ENCODE measurements at places on chromosomes 6 and 20.
A peak's percentile ranks its signal among the peaks of the same experiment; 100 is the strongest.

DNA sequence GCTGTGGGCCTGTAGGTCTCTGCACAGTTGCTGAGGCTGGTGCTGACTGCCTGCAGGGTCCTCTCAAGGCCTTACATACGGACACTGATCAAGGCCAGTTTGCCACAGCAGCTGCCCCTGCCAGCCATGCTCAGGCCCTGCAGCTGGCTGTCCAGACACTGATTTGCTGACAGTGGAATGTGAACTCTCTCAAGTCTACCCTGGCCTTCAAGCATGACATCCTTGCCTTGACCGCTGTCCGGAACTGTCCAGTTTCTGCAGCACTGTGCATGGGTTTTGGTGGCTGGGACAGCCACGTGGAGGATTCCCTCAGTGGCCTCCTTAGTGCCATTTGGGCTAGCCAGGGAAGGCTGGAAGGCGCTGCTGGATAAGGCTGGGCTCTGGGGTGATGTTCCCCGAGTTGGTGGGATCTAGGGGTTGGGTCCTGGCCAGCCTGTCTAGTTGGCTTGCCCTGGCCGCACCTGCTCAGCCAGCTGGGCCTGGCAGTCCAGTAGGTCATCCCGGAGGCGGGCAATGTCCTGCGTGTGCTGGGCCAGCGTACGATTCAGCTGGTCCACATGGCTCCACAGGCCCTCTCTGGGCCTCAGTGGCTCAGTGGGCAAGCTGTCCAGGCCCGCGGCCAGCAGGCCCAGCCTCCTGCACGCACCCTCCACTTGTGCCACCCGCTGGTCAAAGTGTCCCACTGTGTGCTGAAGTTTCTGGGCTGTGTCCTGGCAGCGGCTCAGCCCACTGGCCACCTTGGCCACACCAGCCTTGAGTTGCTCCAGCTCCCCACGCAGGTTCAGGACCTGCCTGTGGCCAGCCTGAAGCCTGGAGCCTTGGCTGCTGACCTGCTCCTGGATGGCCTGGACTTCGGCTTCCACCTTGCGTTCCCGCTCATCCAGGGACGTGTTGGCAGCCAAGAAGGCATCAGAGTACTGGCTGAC lies 5.5 kb downstream of the EMILIN3 start:
- DNase-seq: no peak

DNA sequence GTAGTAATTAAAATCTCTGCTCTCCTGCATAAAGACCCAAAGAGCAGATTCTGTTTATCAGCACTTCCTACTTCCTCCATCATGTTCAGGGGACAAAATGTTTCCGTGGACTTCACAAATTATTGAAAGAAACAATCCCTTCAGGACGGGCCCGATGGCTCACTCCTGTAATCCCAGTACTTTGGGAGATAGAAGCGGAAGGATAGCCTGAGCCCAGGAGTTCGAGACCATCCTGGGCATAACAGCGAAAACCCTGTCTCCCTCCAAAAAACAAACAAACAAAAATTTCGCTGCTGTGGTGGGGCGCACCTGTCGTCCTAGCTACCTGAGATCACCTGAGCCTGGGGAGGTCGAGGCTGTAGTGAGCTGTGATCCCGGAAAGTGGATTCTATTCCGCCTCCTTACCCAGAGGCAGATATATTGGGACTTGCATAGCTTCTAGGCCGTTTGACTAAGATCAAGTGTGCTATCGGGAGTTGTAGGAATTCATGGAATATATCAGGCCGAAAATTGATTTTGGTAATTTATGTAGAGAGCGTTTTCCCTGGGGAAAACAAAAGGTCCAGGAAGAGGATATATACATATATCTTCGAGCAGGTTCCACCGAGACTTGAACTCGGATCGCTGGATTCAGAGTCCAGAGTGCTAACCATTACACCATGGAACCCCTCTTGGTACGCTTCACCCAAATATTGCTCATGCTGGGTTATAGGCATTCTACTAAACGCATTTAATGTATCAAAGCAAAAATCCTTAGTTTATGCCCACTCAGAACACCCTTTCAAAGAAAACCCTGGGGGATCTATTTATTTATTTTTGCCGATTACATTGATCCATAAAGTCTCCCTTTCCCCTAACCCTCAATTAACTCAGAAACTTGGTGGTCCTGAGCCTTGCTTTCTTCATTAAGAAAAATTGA lies 74.5 kb upstream of the ZNF184 start:
- peak; percentile 58 for DNase-seq

GRCh38 chr6:15474196-15474595 lies 188.6 kb downstream of the DTNBP1 start:
- DNase-seq: no peak

DNA sequence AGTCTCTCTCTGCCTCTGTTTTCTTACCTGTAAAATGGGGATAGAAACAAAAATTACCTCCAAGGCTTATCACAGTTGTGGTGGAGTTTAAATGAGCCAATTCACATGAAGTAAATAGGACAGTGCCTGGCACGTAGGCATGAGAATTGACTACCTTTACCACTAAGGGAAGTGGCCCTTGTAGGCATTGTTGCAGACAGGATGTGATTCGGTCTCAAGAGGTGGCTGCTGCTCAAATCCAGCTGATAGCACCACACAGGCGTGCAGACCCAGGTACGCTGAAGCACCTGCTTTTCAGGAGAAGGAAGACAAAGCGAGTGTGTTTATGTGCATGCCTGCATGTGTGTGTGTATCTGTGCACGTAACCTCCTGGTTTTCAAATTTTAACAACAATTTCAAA lies 108.6 kb downstream of the EYA2 start:
- no peak for DNase-seq

GRCh38 chr20:59434960-59435359 lies 134.5 kb downstream of the EDN3 start:
- no peak for DNase-seq

GRCh38 chr20:62655282-62656196 lies 13.2 kb downstream of the SLCO4A1 start:
- DNase-seq: no peak

DNA sequence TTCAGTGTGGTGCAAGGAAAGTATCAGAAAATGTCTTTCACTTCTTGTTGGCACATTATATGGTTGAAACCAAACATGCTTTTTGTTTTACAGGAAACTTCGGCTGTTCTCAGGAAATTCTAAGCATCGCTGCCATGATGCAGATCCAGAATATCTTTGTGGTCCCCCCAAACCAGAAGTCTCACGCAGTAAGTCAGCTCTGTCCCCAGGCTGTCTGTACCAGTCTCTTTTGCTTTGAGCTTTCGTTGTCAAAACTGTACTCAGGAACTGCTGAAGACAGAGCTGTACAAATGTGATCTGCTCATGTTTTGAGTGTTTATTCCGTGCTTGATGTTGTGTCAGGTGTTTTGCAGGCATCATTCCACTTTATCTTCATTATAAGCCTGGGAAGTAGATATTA lies 59.6 kb downstream of the DHX35 start:
- DNase-seq: no peak

GRCh38 chr20:37392441-37393195 lies 46.7 kb downstream of the SRC start:
- peak; percentile 32 for DNase-seq

- DNase-seq: no peak
Observed at GRCh38 chr20:11015440-11015839, 341.6 kb upstream of the JAG1 start.

- no peak for DNase-seq
Observed at GRCh38 chr6:18021166-18021850, 33.9 kb upstream of the KIF13A start.

DNA sequence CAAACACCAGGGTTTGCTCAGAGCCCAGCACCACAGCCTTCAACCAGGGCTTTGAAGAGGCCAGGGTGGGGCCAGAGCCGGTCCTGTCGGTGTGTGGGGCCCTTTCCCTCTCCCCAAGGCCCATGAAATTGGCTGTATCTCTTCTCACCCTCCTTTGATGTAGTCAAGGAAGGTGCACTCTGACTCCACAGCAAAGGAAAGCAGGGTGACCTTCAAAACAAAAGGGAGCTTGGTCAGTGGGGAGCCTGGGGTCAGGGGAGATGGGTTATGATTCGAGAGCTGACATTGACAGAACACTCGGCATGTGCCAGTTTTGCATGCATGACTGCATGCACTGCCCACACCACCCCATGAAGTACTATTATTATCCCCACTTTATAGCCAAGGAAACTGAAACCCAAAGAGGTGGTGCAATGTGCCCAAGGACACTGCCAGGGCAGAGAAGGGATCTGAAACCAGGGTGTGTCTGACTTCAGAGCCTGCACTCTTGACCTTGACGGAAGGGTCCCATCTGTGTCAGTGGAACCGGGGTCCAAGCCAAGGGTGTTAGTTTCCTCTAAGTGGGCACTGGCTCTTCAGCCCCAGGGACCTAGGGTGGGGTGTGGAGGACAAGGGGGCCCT lies 55.4 kb downstream of the RAB44 start:
- no peak for DNase-seq

- no peak for DNase-seq
Observed at GRCh38 chr6:82914511-82914910, 151.1 kb downstream of the UBE3D start.

GRCh38 chr20:50731930-50732690 lies 730 bp downstream of the PARD6B start:
- DNase-seq: no peak

GRCh38 chr20:51613580-51613979 lies 71.1 kb upstream of the NFATC2 start:
- no peak for DNase-seq

- DNase-seq: no peak
Observed at GRCh38 chr6:67558985-67559384, 1076.1 kb upstream of the ADGRB3 start.

- DNase-seq: no peak
Observed at GRCh38 chr6:104638841-104639290, 220.9 kb downstream of the HACE1 start.

GRCh38 chr6:69084746-69085335 lies 449.8 kb downstream of the ADGRB3 start:
- DNase-seq: no peak

- no peak for DNase-seq
Observed at GRCh38 chr6:126873791-126874190, 244.7 kb upstream of the RSPO3 start.

GRCh38 chr20:17885544-17885943 lies 83.0 kb downstream of the SNX5 start:
- no peak for DNase-seq

DNA sequence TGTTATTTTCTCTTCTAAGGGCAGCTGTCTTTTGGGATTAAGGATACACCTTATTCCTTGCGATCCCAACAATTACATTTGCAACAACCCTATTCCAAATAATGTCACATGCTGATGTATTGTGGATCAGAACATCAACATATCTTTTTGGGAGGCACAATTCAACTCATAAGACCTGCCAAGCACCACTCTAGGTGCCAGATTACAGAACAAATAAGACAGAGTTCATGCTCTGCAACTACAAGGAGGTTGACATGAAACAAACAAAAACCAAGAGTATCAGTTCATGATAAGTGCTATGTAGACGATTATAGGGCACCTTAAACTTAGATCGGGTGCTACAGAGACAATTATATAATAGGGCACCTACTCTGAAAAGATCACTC lies 203.2 kb upstream of the SGK1 start:
- DNase-seq: no peak

- DNase-seq: no peak
Observed at GRCh38 chr20:16707674-16708073, 22.2 kb upstream of the SNRPB2 start.

DNA sequence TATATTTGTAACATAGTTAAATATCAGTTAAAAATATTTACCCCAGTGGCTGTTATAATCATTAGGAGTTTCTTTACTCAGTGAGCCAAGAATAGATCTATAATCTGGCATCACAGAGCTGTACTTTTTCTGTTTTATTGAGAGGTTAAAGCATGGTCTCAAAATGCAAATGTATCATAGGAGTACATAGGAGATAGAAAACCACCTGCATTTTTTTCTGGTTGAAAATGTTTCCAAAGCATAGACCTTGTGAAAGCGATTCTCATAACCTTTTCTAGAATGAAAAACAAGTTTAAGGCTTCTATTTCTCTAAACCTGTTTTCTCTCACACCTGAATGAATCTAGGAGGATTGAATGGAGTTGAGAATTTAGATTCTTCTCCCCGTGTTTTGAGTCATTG lies 14.4 kb downstream of the KCNQ5 start:
- no peak for DNase-seq

- no peak for DNase-seq
Observed at GRCh38 chr6:169324086-169324485, 70.4 kb upstream of the THBS2 start.

DNA sequence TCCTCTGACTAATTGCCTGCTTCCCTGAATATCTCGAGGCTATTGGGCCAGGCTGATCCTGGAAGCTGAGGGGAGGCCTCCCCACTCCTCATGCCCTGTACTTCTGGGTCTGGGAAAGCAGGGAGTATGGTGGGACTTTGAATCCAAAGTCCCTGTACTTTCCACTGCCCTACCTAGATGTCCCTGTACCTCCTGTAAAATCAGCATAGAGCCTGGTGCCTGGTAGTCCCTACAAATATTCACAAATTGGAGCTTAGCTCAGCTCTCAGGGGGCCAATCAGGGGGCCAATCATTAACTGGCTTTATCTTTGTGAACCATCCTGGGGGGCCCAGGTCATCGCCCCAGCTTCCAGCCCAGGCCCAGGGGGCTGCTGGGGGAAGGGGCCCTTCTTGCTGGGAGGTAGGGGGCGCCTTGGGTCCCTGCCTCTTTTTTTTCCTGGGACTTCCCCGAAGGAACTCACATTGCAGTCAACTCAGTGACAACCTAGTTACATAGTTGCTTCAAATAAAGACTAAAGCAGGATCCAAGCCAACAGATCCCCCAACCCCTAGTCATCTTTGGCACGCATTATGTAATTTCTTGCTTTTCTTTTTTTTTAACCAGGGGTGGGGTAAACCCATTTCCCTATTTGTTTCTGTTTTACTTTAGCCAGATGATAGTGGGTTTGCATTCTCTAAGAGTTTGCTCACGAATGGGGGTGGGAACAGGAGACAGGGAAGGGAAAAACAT lies 6.9 kb upstream of the VEGFA start:
- no peak for DNase-seq

All from stimulated activated CD4-positive, alpha-beta T cell treated with anti-CD3 and anti-CD28 coated beads, Interleukin-1b, Interleukin-23, amount 100 ng/mL, for 48 hours (primary cell).